ENCODE measurements at places on chromosomes 3 and 15.

DNA sequence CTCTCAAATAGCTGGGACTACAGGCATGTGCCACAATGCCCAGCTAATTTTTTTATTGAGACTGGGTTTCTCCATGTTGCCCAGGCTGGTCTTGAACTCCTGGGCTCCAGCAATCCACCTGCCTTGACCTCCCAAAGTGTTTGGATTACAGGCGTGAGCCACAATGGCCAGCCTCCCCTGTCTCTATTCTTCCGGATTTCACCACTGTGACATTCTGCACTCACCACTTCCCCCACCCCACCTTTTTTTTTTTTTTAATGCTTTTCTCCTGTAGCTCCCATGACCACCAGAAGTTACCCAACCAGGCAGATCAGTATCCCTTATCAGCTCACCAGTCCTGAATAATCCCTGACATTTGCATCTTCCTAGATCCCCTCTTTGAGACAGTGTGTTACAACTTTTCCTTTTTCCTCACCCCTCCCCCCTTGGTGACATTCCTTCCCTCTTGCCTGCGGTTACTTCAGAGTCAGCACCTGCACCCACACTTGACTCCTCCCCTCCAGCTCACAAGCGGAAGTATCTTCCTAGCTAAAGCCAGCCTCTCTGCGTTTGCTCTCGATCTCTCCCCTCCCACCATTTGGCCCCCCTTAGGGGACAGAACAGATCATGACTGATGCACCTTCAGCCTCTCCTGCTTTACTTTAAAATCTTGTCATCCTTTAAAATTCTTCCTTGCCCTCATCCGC lies 13.5 kb upstream of the ZNF592 start:
- DNase-seq, result peak; percentile 47

GRCh38 chr3:67723863-67724262 lies 69.5 kb upstream of the SUCLG2 start:
- no peak for DNase-seq

DNA sequence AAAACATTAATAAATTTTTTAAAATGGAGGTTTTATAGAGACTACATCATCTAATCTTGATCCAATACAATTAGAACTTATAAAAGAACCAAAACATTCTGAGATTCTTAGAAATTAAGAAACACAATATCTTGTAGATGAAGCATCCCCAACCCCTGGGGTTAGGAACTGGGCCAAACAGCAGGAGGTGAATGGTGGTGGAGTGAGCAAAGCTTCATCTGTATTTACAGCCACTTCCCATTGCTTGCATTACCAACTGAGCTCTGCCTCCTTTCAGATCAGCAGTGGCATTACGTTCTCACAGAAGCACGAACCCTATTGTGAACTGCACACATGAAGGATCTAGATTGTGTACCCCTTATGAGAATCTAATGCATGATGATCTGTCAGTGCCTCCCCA lies 36.3 kb downstream of the KNL1 start:
- DNase-seq, result no peak

DNA sequence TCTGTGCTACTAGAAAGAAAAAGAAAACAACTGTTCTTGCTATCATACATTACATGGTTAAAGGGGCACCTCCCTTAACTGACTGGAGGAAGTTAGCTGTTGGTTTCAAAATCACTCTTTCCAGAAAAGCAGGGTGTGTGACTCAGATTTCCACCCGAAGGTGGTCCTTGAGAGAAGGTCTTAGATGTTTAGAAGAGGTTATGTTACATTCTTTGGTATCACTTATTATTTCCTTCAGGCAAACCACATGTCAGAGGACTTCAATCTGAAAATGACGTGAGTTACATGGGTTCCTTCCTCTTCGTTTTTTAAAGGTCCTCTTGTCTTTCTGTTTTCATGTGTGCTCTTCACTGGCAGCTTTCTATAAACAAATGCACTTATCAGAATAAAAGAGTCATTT lies 307.9 kb upstream of the CBLB start:
- DNase-seq, result no peak

GRCh38 chr15:67575039-67575502 lies 32.6 kb downstream of the MAP2K5 start:
- DNase-seq, result no peak

GRCh38 chr15:80563372-80563997 lies 131.6 kb upstream of the ABHD17C start:
- DNase-seq, result no peak

DNA sequence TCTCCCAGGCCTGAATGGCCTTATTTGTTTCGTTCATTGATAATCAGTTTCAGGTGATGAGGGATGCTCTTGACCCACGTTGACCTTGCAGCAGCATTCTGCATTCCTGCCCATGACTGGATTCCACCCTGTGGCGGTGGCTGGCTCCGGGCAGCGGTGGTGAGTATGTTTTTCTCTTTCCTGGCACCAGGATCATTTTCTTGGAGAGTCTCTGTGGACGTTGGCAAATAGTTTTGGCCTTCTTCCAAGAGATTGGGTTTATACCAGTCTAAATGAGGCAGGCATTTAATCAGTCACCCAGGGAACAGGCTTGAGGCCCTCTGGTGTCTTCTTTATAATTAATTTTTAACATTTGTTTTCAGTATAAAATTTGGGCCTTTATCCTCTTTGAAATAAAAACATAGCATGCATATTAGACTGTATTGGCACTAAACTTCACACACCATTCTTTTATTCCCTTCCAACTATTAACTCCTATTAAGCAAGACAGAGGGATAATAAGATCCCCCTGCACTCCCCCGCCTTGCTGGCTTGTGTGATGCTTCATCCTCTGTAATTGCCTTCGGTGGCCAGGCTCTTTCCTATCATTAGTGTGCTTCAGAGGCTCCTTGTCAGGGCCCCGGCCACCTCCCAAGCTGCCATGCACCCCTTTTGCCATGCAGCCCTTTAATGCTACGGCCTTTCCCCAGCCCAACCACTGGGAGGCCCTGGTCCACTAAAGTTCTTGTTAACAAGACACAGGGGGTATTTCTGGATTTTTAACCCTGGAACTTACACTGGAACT lies 176.2 kb upstream of the TOPAZ1 start:
- peak; percentile 23 for DNase-seq

Measured in heart right ventricle (tissue), 16 donors.